Tibial nerve (tissue), 4 donors: ENCODE measurements at places on chromosomes 5 and 9. TPM values are rescaled to one million over a fixed set of nuclear protein-coding genes. Genes with fewer than 3 reads are reported as not detected.

- H3K36me3 ChIP-seq, result no peaks in the 10 kb centered on the region
- H3K4me1 ChIP-seq, result no peaks in the 10 kb centered on the region
- H3K27ac ChIP-seq, result peak overlapping the region; percentile 9
- H3K27me3 ChIP-seq, result no peaks in the 10 kb centered on the region
- DNase-seq, result no peak
- H3K4me3 ChIP-seq, result no peak overlapping the region
Measured at GRCh38 chr9:116662646-116663310, 24.3 kb upstream of the TRIM32 start.

GRCh38 chr5:132471944-132472343 is 18.6 kb downstream of the IRF1 start:
- no peak overlapping the region for H3K4me3 ChIP-seq
- H3K4me1 ChIP-seq, result peaks cover 19% of the 10 kb centered on the region
- DNase-seq, result no peak
- H3K27me3 ChIP-seq, result no peaks in the 10 kb centered on the region

DNA sequence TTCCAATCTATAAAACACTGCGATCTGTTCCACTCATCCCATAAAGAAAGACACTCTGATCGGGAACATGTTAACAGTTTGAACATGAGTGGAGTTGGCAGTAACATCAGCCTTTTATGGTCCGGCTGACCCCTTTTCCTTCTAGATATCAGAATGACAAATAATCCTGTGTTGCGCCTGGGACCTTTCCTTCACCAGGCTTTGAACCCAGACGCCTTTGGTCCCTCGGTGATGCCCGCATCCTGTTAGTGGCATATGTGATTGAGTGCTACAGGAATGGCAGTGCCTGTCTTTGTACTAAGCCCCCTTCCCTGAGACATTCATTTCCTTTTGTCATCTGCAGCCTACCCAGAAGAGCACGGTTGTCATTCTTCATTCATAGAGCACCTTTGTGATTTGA is 209.0 kb downstream of the PCSK5 start:
- peaks cover 22% of the 10 kb centered on the region for H3K4me1 ChIP-seq
- H3K36me3 ChIP-seq, result no peaks in the 10 kb centered on the region
- DNase-seq, result no peak
- H3K27me3 ChIP-seq, result no peaks in the 10 kb centered on the region
- H3K27ac ChIP-seq, result no peak overlapping the region
- no peak overlapping the region for H3K4me3 ChIP-seq

- no peaks in the 10 kb centered on the region for H3K36me3 ChIP-seq
- H3K27me3 ChIP-seq, result no peaks in the 10 kb centered on the region
- no peak overlapping the region for H3K27ac ChIP-seq
- H3K4me1 ChIP-seq, result no peaks in the 10 kb centered on the region
- H3K4me3 ChIP-seq, result no peak overlapping the region
Measured at GRCh38 chr9:70789086-70789485, 332.3 kb downstream of the TRPM3 start.

DNA sequence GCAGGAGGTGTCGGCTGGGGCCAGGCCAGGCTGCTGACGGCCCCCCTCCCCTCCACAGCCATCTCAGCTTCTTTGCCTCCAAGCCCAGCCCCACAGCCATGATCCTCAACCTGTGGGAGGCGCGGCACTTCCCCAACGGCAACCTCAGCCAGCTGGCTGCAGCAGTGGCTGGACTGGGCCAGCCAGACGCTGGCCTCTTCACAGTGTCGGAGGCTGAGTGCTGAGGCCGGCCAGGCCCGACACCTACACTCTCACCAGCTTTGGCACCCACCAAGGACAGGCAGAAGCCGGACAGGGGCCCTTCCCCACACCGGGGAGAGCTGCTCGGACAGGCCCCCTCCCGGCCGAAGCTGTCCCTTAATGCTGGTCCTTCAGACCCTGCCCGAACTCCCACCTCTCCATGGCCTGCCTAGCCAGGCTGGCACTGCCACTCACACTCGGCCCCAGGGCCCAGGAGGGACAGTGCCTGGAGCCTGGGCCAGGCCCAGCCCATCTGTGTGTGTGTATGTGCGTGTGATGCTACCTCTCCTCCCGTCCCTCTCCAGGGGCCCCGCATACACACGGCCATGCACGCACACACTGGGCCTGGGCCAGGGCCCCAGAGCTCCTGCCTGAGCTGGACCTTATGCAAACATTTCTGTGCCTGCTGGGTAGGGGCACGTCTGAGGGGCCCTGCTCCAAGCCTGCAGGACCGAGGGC is 19.3 kb downstream of the HK3 start:
- H3K27me3 ChIP-seq, result peaks cover 38% of the 10 kb centered on the region
- H3K27ac ChIP-seq, result no peak overlapping the region

GRCh38 chr5:68345171-68345570 is 129.6 kb downstream of the PIK3R1 start:
- H3K27ac ChIP-seq, result no peak overlapping the region
- no peak overlapping the region for H3K4me3 ChIP-seq
- no peaks in the 10 kb centered on the region for H3K36me3 ChIP-seq
- no peaks in the 10 kb centered on the region for H3K4me1 ChIP-seq

DNA sequence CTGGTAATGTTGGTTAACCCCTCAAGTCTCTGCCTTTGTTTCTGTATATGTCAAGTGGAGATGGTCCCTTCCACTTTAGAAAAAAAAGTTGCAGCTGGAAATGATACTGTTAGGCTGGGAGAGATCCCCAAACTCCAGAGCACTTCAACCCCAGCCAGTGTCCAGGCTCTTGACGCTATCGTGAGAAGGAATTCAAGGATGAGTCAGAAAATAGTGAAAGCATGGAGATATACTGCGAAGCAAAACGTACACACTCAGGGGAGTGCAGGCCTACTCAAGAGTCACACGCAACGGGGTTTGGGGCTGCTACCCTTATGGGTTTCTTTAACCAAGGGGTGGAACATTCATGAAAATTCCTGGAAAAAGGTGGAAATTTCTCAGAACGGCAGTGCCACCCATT is 24.9 kb downstream of the KCNV2 start:
- no peaks in the 10 kb centered on the region for H3K4me1 ChIP-seq
- no peak overlapping the region for H3K27ac ChIP-seq
- no peaks in the 10 kb centered on the region for H3K27me3 ChIP-seq
- no peak overlapping the region for H3K4me3 ChIP-seq

DNA sequence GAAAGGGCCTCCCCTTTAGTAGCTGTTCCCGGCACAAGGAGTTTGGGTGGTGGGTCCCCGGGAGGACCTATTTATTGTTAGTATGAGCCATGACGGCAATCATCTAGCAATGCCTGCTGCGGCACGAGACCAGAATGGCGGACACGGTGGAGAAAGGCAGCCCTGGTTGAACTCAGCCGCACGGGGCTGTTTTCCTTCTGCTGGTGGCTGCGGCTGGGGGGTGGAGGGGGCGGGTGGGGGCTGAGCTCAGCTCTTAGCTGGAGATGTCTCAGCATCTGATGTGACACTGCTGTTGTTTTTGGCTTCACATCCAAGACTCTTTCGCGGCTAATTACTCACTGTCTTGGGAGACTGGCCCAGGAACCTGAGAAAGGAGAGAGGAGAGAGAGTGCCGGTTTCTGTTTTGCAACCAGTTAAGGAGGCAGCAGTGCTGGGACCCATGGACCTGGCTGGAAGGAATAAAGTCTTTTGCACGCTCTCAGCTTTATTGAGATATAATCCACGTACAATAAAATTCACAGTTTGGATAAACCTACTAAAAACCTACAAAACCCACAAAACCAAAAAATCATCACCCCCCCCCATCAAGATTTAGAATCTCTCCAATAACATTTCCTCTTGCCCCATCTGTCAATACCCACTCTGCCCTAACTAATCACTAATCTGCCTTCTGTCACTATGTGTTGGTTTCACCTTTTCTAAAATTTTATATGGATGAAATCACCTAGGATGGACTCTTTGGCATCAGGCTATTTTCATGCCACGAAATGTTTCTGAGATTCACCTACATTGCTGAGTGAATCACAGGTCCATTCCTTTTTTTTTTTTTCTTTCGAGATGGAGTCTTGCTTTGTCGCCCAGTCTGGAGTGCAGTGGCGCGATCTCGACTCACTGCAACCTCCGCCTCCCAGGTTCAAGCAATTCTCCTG is 81.8 kb upstream of the NEURL1B start:
- H3K27me3 ChIP-seq, result no peaks in the 10 kb centered on the region
- H3K27ac ChIP-seq, result no peak overlapping the region
- H3K4me3 ChIP-seq, result no peak overlapping the region

GRCh38 chr5:44713446-44713845 is 95.3 kb upstream of the MRPS30 start:
- H3K36me3 ChIP-seq, result no peaks in the 10 kb centered on the region
- H3K27ac ChIP-seq, result no peak overlapping the region
- H3K27me3 ChIP-seq, result no peaks in the 10 kb centered on the region
- no peaks in the 10 kb centered on the region for H3K4me1 ChIP-seq
- H3K4me3 ChIP-seq, result no peak overlapping the region

DNA sequence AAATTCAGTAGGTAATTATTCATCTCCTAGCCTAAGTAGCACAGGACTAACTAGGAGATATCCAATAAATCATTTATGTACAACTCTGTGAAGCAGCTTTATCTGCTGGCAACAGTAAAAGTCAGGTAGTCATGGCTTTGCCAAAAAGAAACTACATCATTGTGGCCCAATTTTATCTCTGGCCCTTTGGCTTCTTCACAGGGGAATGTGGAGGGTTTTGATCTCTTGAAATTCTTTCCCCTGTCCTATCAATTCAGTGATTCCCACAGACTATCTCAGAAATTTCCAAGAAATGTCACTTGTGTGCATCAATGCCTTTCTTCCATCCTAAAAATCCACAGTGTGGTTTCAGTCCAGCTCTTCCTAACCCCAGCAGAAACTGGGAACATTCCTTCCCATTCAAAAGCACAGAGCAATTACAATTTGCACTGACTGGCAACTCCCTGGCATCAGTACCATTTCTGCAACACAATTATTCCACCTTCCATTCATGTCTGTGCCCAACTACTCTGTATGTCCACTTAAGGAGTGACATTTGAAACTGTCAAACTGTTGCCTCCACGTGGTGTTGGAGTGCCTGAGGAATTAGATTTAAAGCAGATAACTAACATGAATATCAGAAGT is 6.6 kb downstream of the CDC14B start:
- H3K27ac ChIP-seq, result no peak overlapping the region
- H3K4me1 ChIP-seq, result no peaks in the 10 kb centered on the region
- no peak for DNase-seq
- H3K36me3 ChIP-seq, result no peaks in the 10 kb centered on the region
- H3K4me3 ChIP-seq, result no peak overlapping the region

DNA sequence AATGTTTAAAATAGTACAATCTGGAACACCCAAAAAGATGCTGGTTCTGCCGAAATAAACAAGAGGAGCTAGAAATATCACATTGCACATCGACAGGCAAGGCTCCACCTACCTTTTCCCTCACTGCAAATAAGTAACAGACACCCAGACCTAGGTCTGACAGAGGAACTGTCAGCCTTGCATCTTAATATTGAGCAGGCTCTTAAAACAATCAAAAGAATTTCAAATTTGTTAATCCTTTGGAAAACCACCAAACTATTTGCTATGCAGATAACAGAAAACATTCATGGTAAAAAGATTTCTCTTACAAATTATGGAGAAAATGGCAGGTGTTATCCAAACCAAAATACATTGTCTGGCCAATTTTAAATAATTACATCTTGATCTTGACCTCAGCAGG is 71.3 kb downstream of the FRMD3 start:
- H3K27me3 ChIP-seq, result no peaks in the 10 kb centered on the region
- H3K4me1 ChIP-seq, result no peaks in the 10 kb centered on the region
- no peak overlapping the region for H3K4me3 ChIP-seq
- no peak for DNase-seq
- H3K27ac ChIP-seq, result no peak overlapping the region
- H3K36me3 ChIP-seq, result no peaks in the 10 kb centered on the region

DNA sequence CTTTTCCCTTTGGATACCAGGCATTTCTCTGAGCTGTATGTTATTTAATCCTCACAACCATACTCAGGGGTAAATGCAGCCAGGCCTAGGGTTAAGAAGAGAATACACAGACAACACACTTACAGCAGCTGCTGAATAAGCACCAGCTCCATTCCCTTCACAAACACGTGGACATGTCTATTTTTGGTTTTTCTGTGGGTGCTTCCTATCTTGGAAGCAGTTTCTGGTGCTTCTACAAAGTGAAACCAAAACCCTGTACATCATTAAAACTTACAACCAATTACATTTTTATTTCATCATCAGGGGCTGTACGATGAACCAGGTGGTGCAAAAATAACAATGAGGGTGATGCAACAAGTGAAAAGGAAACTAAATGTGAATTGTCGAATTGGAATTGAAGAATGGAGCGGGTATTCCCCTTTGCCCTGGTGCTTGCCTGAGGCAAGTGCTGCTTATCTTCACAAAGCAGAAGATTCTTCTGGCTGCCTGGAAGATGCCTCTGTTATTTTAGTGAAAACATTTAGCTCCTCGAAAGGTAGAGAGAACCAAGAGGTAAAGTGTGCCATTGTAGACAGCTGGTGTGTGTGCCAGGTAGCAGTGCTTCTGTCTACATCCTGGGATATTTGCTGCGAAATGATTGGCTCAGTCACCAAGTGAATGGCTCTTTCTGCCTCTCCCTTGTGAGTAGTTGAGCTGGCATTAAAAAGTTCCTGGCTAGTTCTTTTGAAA is 18.6 kb upstream of the IFNB1 start:
- H3K36me3 ChIP-seq, result no peaks in the 10 kb centered on the region
- H3K4me1 ChIP-seq, result peaks cover 19% of the 10 kb centered on the region
- no peak for DNase-seq
- no peak overlapping the region for H3K27ac ChIP-seq
- H3K4me3 ChIP-seq, result no peak overlapping the region
- H3K27me3 ChIP-seq, result no peaks in the 10 kb centered on the region

The TRIP13 gene
- total RNA-seq, result 0.66 TPM

The SPINK5 gene
- total RNA-seq, result 0.90 TPM

The DND1 gene
- 1.3 TPM for total RNA-seq

The TIFAB gene
- total RNA-seq, result not detected

The GFI1B gene
- total RNA-seq, result not detected

The NUDT12 gene
- 27.1 TPM for total RNA-seq

The ZMAT2 gene
- 27.9 TPM for total RNA-seq

The SHC3 gene
- 1.1 TPM for total RNA-seq
